Activated CD8-positive, alpha-beta memory T cell treated with anti-CD3 and anti-CD28 coated beads for 1 hour (primary cell): ENCODE measurements at places on chromosomes 2 and 18.

DNA sequence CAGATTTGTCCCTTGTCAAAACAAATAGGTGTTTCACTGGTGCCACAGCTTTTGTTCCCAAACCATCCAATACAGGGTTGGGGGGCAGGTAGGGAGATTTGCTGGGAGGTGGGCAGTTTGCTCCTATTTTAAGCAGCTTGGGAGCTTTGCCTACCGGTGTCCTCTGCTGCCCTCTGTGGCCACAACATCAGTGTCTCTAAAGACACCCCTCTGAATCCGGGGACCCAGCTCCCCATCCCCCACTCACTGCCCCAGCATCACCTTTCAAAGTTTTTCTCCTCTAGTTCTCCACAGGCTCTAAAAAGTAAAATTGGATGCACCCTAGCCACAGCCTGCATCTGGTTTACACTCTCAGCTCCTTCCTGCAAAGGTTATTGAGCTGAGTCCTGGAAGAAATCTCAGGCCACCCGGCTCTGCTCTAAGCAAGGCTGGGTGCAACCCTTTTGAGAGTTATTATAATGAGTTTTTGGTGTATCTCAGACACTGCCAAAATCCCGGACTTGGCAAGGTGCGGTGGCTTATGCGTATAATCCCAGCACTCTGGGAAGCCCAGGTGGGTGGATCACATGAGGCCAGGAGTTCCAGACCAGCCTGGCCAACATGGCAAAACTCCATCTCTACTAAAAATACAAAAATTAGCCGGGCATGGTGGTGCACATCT lies 2.9 kb upstream of the EPAS1 start:
- no peak for DNase-seq

DNA sequence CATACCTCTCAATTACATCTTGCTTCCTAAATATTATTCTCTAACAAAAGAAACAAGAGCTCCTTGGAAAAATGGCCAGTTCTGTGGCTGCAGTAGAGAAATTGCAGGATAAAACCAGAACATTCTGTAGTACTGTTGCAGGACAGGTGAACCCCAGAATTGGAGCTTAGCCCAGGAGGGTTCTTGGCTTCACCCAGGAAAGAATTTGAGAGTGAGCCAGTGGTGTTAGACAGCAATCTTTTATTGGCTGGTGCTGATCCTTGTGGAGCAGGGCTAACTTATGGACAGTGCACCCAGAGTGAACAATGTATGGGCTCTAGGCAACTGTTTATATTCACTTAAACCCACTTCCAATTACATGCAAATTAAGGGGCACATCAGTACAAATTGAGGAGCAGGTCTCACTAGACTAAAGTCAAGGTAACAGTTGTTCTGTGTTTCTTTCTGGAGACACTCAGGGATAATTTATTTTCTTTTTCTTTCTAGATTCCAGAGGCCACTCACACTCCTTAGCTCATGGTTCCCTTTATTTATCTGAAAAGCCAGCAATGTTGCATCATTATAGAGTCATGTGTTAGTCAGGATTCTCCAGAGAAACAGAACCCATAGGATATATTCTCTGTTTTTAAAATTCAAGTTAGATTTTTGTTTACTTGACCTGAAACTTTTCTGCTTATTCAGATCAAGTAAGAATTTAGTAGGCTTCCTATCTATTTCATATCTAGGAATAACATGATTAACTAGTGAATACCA lies 348.1 kb downstream of the CCDC85A start:
- DNase-seq, result no peak

- DNase-seq, result no peak
Observed at GRCh38 chr2:240996834-240997140, 1.6 kb upstream of the SNED1 start.

GRCh38 chr2:133789743-133790142 lies 221.5 kb upstream of the NCKAP5 start:
- no peak for DNase-seq

DNA sequence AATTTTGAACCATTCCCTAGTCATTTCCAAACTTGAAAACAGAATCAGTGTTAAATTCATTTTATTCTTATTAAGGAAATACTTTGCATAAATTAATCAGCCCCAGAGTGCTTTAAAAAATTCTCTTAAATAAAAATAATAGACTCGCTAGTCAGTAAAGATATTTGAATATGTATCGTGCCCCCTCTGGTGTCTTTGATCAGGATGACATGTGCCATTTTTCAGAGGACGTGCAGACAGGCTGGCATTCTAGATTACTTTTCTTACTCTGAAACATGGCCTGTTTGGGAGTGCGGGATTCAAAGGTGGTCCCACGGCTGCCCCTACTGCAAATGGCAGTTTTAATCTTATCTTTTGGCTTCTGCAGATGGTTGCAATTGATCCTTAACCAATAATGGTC lies 5.5 kb upstream of the MROH2A start:
- no peak for DNase-seq

DNA sequence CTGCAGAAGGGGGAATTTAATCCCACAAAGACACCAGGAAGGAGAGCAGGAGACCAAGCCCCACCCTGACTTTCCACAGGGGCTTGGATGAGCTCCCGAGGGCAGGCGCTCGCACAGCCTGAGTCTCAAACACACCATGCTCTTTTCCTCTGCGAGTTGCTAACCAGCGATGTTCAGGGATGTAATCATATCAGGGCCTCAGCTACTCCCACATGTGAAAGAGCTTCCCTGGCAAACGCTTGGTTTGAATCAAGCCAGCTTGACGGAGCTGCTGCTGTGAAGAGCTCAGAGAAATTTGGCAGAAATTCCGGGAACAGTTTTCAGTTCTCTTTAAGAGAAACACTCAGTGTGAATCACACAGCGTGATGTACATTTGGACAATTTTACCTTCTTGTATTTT lies 385.8 kb downstream of the GALR1 start:
- no peak for DNase-seq

- no peak for DNase-seq
Observed at GRCh38 chr18:35508746-35509338, 11.1 kb upstream of the INO80C start.

- no peak for DNase-seq
Observed at GRCh38 chr2:47438106-47438505, 35.1 kb downstream of the MSH2 start.

DNA sequence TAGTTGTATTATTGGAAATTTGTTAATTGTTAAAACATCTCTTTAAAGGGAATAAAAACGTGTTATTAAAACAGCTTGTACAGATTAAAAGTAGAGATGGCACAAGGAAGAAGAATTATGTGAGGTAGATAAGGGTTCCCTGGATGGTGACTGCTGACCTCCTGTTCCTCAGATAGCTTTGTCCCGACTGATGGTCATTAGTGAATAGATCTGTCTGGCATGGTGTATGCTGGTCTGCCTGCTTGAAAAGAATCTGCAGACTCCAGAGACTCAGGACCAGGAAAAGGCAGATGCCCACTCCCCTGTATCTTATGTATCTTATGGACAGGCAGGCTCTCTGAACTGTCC lies 5.6 kb upstream of the FARP2 start:
- DNase-seq, result no peak

GRCh38 chr2:230578106-230578505 lies 134.5 kb upstream of the CAB39 start:
- DNase-seq, result no peak

DNA sequence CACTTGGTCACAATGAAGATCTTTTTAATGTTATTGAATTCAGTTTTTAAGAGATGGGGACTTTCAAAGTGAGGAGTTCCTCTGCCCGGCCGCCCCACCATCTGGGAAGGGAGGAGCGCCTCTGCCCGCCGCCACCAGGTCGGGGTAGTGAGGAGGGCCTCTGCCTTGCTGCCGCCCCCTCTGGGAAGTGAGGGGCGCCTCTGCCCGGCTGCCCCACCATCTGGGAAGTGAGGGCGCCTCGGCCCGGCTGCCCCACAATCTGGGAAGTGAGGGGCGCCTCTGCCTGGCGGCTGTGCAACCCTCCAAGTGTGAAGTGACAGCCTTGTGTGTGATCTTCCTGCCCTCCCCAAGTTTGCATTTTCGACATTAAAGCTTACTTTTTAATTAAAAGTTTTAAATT lies 899.3 kb downstream of the TRIB2 start:
- DNase-seq, result no peak

GRCh38 chr18:54931152-54931551 lies 28.1 kb downstream of the CCDC68 start:
- no peak for DNase-seq

GRCh38 chr2:46064396-46064795 lies 232.8 kb upstream of the EPAS1 start:
- DNase-seq, result no peak

GRCh38 chr2:171004363-171004762 lies 75.3 kb downstream of the GORASP2 start:
- no peak for DNase-seq

- DNase-seq, result no peak
Observed at GRCh38 chr18:77096936-77097886, 35.4 kb downstream of the MBP start.

DNA sequence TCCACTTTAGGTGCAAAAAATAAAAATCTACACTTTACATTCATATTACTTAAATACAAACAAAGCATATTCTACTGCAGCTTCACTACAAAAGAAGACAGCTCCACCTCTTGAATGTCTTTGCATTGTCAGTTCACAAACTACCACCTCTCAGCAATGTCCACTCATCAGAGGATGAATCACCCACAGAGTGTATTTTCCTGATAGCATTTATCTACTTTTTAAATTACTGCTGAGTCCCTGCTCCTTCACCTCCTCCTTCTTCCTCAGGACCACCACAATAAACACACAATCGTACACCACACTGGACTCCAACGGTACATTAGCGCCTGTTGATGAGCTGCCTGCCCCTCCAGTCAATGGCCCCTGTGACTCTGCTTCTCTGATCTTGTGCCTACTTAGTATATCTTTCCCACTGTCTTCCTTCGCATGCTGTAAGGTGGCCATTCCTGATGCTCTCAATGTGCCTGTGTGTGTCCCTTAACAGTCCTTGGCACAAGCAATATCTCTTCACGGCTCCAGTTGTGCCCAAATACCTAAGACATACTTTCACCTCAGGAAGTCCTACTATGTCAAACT lies 120.9 kb downstream of the DHRS9 start:
- no peak for DNase-seq

DNA sequence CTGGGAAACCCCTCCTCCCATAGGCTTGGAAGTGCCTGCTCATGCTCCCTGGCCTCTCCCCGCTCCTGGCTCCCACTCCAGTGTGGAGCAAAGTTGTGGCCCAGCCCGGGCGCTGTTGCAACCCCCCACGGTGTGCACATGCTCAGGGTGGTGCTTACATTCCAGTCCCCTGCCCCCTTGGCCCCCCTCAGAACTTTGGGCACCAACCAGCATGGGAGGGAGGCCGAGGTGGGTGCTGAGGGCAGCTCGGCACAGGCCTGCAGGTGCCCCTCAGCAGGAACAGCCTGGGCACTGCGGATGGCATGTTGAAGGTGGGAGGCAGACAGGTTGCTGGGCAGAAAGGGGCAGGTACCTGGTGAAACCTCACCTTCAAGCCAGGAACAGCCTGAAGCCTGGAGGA lies 125.3 kb downstream of the ARHGAP28 start:
- no peak for DNase-seq
